ENCODE measurements at places on chromosomes 7 and 10.

DNA sequence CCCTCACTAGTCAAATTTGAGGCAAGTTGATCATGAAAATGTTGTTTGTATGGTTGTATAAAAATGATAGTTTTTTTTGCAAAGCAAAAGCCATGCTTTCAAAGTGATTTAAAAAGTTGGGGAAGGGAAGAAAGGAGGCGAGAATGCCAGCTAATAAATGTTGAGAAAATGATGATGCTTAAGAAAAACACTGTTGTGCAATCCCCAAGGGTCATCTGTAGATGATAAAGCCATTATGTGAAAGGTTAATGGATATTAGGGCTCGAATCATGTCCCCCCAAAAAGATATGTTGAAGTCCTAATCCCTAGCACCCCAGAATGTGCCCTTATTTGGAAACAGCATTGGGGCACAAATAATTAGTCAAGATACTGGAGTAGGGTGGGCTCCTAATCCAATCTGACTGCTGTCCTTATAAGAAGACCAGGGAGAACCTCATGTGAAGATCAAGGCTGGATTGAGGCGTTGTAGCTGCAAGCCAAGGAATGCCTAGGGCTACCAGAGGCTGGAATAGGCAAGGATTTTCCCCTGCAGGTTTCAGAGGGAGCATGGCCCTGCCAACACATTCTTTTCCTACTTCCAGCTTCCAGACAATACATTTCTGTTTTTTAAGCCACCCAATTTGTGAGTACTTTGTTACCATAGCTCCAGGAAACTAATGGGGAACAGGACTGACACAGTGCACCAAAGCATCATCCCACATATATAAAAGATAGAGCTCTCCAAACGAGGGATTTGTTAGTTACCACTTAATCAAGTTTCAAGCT is 35.4 kb upstream of the MKLN1 start:
- no peak for DNase-seq

- no peak for DNase-seq
These were observed 906.2 kb downstream of the LRMDA start for GRCh38 chr10:76337641-76338040.

- no peak for DNase-seq
These were observed 23.9 kb downstream of the KLF6 start for GRCh38 chr10:3761021-3761686.

DNA sequence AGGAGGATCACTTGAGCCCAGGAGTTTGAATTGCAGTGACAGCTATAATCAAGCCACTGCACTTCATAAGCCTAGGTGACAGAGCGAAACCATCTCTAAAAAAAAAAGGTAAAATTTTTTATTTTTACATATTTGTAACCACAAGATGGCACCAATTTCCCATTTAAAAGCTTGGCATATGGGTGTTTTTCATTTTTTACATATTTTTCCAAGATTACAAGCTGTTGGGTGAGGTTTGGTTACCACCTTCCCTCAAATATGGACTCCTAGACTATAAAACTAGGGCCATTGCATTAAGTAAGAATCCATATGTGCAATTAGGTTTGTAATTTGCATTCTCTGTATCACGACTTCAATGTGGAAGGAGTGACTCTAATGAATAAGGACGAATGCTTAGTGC is 129.3 kb upstream of the ACBD5 start:
- no peak for DNase-seq

DNA sequence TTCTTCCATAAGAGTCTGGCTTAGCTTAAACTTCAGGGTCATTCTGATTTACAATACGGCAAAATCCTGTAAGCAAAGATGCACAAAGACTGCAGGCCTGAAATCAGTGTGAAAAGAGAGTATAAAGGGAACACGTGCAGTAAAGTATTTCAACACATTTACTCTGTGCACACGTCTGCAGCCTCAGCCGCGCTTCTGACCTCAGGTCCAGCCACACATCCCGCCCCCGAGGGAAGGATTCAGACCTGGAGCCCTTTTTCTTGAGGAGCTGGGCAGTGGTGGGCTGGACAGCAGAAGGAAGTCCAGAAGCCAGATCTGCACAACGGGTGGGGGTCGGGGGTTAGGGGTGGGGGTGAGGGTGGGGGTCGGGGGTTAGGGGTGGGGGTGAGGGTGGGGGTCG is 58.9 kb upstream of the FAM20C start:
- DNase-seq = no peak

- DNase-seq = no peak
These were observed 26.6 kb downstream of the GNG11 start for GRCh38 chr7:93948106-93948505.

DNA sequence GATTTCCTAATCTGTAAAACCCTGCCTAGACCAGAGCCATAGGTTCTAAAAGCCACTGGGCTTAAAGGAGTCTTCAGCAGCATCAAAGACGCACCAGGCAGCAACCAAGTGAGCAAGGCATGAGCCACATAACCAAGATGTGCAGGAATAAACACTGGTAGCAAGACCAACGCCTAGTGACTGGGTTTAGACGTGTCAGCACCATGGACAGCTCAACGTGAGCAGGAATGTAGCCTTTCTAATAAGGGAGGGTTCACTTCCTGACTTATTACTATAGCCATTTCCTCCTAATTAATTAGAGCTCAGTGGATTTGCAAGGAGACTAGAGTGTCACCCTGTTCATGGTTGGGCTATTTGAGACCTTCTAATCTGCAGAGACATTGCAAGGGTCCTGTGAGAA is 223.7 kb downstream of the LHFPL3 start:
- DNase-seq = peak; percentile 81

Data from neuronal stem cell (in vitro differentiated cells).